ENCODE measurements at places on chromosomes 1 and 21. TPM values are rescaled to one million over a fixed set of nuclear protein-coding genes. Genes with fewer than 3 reads are reported as not detected.

GRCh38 chr1:186375929-186376319 lies 286 bp downstream of the ODR4 start:
- peak overlapping the region; percentile 55 for H3K27ac ChIP-seq
- H3K27me3 ChIP-seq: no peaks in the 10 kb centered on the region
- no peaks in the 10 kb centered on the region for H3K4me1 ChIP-seq
- no peak for DNase-seq

DNA sequence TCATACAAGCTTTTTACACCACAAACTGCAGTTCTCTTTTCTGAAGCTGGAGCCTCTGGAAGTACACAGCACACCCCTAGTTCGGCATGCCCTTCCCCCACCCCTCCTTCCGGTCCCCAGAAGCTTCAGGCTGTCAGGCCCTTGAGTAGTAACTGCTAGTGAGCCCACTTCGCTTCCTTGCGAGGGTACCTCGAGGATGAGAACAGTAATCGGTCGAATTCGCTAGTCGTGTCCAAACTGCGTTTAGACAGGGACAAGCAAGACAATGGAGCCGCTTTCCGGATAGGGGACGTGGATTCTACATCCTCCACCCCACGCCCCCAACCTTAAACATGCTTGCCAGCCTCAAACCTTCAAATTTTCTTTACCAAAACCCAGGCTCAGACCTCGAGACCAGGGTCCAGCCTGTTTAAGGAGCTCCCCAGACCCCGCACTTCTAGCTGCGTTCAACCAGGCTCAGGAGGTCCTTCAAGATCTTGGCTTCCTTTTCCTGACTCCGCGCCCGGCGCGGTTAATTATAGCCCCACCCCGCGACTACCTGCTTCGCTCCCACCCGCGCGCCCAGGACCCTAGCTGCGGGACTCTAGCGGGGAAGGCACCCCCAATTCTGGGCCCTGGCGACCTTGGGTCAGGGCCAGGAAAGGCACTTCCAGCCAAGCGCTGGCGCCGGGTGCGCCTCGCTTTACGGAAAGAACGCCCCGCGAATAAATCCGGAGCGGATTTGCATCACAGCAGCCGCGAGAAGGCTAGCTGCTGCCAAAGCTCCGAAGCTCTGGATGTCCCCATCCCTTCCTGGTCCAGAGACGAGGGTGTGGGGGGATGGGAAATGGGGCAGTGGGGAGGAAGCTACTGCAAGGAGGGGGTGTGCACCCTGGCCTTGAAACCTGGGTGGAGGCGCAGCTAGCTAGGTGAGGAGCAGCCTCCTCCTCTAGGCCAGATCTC lies 8.1 kb upstream of the TSPAN1 start:
- H3K4me1 ChIP-seq: no peaks in the 10 kb centered on the region
- no peaks in the 10 kb centered on the region for H3K27me3 ChIP-seq
- H3K4me3 ChIP-seq: peak overlapping the region; percentile 48
- no peak overlapping the region for H3K27ac ChIP-seq
- DNase-seq: peak; percentile 50

DNA sequence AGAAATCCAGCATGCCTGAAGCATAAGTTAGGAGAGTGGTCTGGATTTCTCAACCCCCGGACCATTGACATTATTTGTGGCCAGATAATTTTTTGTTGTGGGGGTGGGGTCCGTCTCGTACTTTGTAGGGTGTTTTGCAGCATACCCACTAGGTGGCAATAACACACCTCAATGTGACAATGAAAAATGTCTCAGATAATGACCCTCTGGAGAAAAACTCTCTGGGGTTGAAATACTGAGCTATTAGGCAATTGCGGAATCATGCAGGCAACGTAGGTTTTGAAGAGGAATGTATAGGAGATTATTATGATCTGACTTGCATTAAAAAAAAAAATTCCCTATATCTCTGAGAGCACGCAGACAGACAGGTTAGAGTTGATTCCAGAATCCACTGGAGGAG lies 25.3 kb upstream of the RRP15 start:
- DNase-seq: no peak
- H3K27me3 ChIP-seq: no peaks in the 10 kb centered on the region
- H3K36me3 ChIP-seq: no peaks in the 10 kb centered on the region
- H3K4me3 ChIP-seq: no peak overlapping the region

GRCh38 chr1:27148591-27148990 lies 6.3 kb downstream of the SLC9A1 start:
- H3K27me3 ChIP-seq: no peaks in the 10 kb centered on the region
- no peaks in the 10 kb centered on the region for H3K4me1 ChIP-seq
- H3K4me3 ChIP-seq: no peak overlapping the region
- 0 out of 2 replicates have a peak, but pooled peaks cover 6% of the 10 kb centered on the region for H3K36me3 ChIP-seq
- DNase-seq: no peak

GRCh38 chr1:186616511-186616910 lies 63.7 kb downstream of the PTGS2 start:
- no peaks in the 10 kb centered on the region for H3K4me1 ChIP-seq
- no peak overlapping the region for H3K4me3 ChIP-seq
- DNase-seq: no peak
- no peak overlapping the region for H3K27ac ChIP-seq
- no peaks in the 10 kb centered on the region for H3K27me3 ChIP-seq
- no peaks in the 10 kb centered on the region for H3K36me3 ChIP-seq

GRCh38 chr1:21811875-21812305 lies at the start of gene LDLRAD2:
Gene LDLRAD2 (plus strand): TSS chr1:21812265. CDS start chr1:21812452, 187 bp downstream.
- H3K4me1 ChIP-seq: no peaks in the 10 kb centered on the region
- H3K4me3 ChIP-seq: no peak within 1 kb of the TSS
- H3K36me3 ChIP-seq: no peaks in the 10 kb centered on the region
- H3K27ac ChIP-seq: no peak within 1 kb of the TSS
- H3K27me3 ChIP-seq: no peaks in the 10 kb centered on the region
- no peak for DNase-seq

DNA sequence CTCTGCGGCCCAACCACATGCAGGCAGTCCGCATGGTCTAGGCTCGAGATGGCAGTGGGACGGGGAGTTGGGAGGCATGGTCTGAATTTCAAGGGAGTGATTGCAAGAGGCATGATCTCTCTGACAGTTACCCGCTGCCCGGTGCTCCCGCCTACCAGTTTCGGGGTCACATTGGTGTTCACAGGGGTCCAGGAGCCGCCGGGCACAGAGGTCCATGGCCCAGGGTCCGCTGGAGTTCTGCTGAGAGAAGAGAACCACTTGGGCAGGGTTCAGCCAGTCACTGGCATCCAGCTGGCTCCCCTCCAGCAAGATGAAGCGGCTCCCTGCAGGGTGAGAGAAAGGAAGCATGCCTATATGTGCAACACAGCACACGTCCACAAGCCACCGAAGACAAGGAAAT lies 141.3 kb downstream of the ASTN1 start:
- H3K4me1 ChIP-seq: no peaks in the 10 kb centered on the region
- DNase-seq: no peak
- H3K36me3 ChIP-seq: no peaks in the 10 kb centered on the region
- H3K27me3 ChIP-seq: no peaks in the 10 kb centered on the region
- no peak overlapping the region for H3K27ac ChIP-seq

DNA sequence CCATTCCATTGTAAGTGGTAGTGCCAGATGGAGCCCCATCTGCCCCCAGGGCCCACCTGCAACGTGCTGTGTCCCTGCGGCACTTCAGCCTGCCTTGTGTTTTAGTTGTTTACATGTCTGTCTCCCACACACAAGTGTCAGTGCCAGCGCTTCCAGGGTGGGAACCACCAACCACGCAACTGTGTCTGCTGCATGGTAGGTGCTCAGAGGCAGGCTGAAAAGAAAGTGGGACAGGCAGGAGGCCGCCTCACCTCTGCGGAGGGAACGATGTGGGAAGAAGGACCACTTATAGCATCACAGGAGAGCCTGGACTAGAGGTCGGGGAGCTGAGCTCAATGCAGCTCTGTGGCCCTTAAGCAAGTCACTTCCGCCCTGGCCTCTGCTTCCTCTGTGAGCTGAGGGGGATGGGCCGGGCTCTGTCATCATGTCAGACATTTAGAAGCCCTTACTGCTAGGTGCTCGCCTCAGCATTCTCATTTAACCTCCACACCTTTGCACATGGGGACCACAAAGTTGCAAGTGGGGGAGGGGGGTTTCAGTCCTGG lies 17.9 kb downstream of the SLC9A1 start:
- H3K36me3 ChIP-seq: no peaks in the 10 kb centered on the region
- DNase-seq: peak; percentile 46
- H3K27me3 ChIP-seq: no peaks in the 10 kb centered on the region
- no peak overlapping the region for H3K4me3 ChIP-seq

DNA sequence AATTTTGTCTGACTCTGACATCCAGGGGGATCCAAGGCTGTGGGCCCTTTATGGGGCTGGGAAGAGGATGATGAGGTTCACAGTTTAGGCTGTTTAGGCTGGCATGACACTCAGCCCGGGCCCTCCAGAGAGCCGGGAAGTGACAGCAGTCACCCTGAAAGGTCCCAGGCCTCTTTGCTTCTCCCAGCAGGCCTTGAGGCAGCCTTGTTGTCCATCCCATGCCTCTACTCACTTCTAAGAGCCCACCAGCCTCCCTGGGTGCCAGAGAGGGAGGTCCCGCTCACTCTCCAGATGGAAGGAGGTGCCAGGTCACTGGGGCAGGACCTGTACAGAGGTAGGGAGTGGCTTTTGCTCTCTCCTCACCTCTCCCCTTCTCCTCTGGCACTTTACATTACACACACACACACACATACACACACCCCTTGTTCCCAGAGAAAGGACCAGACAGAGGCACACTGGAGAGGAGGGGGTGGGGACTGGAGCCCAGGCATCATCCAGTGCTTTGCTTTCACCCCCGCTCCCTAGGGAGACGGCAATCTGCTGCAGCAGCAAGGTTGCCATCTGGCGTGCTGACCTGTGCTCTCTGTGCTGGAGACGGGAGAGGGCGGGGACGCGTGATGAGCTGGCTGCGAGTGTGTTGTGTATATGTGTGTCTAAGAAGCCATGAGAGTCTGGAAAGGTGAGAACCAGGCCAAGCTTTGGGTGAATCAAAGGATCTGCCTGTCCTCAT lies 4.6 kb downstream of the KLHDC8A start:
- H3K4me1 ChIP-seq: peaks cover 15% of the 10 kb centered on the region
- H3K27ac ChIP-seq: no peak overlapping the region
- no peaks in the 10 kb centered on the region for H3K27me3 ChIP-seq
- DNase-seq: peak; percentile 70

DNA sequence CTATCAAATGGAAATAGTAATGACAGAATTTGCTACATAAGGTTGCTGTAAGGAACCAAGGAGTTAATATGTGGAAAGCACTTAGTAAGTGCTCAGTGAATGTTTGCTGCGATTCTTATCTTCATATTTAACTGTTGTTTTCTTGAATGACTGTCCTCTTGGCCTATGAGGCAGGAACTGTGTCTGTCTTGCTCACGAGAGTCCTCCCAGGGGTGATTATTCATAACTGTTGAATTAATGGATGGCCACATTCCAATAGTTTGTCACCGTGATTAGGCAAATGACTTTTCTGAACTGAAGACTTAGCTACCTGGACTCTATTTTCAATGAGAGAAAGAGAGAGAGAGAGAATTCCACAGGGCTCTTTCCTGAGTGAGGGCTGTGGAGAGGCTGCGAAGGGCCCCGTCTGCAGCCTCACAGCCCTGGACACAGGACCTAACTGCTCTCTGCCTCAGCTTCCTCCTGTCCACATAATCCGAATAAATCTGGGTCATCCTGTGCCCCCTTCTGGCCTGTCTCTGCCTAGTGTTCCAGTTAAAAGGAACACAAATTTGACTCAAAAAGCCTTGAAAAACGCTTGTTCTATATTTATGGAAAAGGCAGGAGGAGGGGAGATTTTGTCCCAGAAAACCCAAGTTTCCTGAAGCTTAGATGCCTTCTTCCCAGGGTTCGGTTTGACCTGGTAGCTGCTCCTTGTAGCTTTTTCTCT lies 8.5 kb downstream of the EDN2 start:
- DNase-seq: no peak
- H3K27ac ChIP-seq: no peak overlapping the region
- H3K4me1 ChIP-seq: no peaks in the 10 kb centered on the region

DNA sequence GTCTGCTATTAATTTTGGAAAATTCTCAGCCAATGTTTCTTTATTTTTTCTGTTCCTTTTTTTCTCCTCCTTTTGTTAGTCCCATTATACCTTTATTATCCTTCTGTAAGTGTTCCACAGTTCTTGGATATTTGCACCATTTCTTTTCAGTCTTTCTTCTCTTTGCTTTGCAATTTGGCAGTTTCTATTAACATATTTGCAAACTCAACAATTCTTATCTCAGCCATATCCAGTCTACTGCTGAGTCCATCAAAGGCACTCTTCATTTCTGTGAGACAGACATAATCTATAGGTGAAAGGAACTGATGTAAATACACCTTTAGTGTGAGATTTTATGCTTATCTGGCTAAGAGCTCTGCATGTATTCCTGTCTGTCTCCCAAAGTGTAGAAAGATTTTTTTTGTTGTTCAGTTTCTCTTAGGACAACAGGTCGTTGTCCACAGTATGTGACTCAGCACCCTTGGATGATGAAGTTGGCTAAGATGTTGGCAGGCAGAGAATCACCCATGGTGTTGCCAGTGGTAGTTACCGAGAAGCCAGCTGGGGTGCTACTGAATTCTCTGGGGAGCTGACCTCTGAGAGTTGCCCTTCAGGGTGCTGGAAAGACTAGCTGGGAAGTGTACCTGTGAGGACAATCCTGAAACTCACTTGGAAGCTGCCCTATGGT lies 38.4 kb downstream of the LEPR start:
- DNase-seq: no peak
- H3K4me1 ChIP-seq: peaks cover 3% of the 10 kb centered on the region

DNA sequence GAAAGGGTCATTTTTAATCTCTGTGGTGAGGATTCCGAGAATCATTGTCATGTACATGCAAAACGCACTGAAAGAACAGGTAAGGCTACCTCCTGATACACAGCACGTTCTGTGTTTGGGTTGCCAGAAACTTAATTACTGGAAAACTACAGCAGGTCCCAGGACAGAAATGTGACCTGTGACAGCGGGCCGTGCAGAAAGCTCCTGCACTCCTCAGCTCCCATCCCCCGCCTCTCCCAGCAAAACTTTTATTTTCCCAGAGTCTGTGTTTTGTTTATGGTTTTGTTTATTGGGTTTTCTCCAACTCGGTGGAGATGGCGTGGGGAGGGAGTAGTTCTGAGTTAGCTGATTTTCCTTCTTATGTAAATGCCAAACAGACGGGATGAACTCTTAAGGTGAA lies 44.7 kb downstream of the SLC44A3 start:
- peaks cover 20% of the 10 kb centered on the region for H3K4me1 ChIP-seq
- no peaks in the 10 kb centered on the region for H3K27me3 ChIP-seq
- DNase-seq: no peak
- no peak overlapping the region for H3K4me3 ChIP-seq
- no peaks in the 10 kb centered on the region for H3K36me3 ChIP-seq

DNA sequence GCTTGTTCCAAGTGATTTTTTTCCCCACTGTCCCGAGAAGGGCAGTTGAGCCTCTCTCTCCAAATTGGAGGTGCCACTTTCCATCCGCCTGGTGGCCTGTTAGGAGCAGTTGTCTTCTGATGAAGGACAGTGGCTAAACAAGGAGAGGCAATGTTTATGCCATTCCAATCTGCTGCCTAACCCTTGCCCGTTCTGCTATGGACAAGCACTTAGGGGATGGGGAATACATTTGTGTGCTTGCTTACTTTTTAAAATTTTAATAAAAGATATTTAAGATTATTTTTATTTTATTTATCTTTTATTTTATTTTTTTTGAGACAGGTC lies 12.0 kb downstream of the COQ8A start:
- H3K27ac ChIP-seq: no peak overlapping the region
- H3K4me1 ChIP-seq: no peaks in the 10 kb centered on the region
- no peak overlapping the region for H3K4me3 ChIP-seq
- no peak for DNase-seq
- no peaks in the 10 kb centered on the region for H3K27me3 ChIP-seq

- no peaks in the 10 kb centered on the region for H3K4me1 ChIP-seq
- H3K27ac ChIP-seq: no peak overlapping the region
- no peaks in the 10 kb centered on the region for H3K27me3 ChIP-seq
- DNase-seq: no peak
Observed at GRCh38 chr1:36908096-36908495, 126.2 kb downstream of the GRIK3 start.

NTPCR gene
- 87.4 TPM for total RNA-seq

HES2 gene
- 1.2 TPM for total RNA-seq

KCNN3 gene
- 0.83 TPM for total RNA-seq

Measured in H9 (cell line).